Effector memory CD4-positive, alpha-beta T cell (primary cell): ENCODE measurements at places on chromosomes 3 and 15.

DNA sequence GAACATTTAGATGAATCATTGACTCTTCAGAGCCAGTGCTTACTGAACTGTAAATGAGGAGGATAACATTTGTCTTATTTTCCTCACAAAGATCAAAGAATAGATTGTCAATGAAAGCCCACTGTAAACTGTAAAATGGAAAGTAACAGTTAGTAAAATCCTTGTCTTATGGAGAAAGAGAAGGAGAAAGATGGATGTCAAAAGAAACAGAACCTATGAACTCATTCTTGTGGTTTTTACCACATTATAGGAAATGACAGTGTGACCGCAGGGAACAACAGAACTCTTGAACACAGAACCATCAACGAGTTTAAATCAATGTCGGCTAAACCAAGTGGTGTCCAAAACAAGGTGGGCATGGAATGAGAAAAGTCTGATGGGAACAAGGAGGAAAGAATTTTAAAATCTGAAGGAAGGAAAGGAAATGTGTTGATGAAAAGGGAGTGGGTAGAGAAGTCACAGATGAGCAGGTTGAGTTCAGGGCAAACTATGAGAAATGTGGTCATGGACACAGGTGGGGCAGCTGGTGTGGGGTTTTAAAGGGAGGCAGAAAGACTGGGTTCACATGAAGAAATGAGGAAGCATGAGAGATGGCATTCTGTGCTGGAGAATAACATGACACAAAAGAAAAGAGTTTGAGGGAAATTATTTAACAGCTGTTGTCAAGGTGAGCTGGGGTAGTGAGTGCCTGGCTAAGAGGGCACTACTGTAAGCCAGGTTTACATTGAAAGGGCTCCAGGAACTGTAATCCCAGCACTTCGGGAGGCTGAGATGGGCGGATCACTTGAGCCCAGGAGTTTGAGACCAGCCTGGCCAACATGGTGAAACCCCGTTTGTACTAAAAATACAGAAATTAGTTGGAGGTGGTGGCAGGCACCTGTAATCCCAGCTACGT is 42.4 kb upstream of the ETV5 start:
- H3K36me3 ChIP-seq = no peaks in the 10 kb centered on the region
- no peak overlapping the region for H3K27ac ChIP-seq
- H3K4me1 ChIP-seq = no peaks in the 10 kb centered on the region
- no peak overlapping the region for H3K4me3 ChIP-seq

DNA sequence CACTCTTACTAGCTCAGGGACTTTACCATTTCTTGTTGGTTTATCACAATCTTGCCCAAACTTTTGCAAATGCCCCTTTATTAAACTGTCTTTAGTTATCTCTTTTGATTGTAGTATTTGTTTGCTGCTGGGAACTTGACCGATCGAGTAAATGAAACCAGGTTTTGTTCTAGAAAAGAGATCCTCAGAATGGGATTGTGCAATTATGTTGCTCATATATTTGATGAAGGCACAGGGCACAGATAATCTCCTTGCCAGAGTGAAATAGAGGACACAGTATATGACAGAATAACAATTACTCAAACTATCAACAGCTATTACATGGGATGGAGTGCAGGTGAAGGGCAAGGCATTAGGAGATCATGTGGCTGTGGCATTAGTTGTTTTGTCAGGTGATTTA is 216.6 kb upstream of the RASGRP1 start:
- H3K4me1 ChIP-seq = no peaks in the 10 kb centered on the region
- H3K27me3 ChIP-seq = no peaks in the 10 kb centered on the region
- no peak overlapping the region for H3K4me3 ChIP-seq
- H3K27ac ChIP-seq = no peak overlapping the region
- H3K36me3 ChIP-seq = no peaks in the 10 kb centered on the region

- no peaks in the 10 kb centered on the region for H3K4me1 ChIP-seq
- DNase-seq = no peak
- H3K27ac ChIP-seq = no peak overlapping the region
Measured at GRCh38 chr15:48592933-48593332, 52.6 kb downstream of the FBN1 start.

DNA sequence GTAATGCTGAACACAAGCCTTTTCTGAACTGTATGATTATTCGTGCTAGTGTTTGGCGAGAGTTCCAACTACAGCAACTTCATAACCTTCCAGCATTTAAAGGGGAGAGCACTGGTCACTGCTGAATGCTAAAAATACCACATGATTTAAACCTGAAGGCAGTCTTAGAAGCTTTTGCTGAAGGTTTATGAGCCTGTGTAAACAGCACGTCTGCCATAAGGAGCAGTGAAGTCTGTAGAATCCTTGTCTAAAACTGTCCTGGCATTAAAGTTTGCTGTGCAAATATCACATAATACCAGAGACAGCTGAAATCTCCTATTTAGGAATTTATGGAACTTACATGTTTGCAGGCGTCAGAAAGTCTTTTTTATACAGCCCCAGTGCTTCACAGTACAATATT is 5.9 kb downstream of the SATB1 start:
- DNase-seq = no peak
- H3K36me3 ChIP-seq = peaks cover 29% of the 10 kb centered on the region
- no peak overlapping the region for H3K27ac ChIP-seq
- peaks cover 10% of the 10 kb centered on the region for H3K4me1 ChIP-seq

DNA sequence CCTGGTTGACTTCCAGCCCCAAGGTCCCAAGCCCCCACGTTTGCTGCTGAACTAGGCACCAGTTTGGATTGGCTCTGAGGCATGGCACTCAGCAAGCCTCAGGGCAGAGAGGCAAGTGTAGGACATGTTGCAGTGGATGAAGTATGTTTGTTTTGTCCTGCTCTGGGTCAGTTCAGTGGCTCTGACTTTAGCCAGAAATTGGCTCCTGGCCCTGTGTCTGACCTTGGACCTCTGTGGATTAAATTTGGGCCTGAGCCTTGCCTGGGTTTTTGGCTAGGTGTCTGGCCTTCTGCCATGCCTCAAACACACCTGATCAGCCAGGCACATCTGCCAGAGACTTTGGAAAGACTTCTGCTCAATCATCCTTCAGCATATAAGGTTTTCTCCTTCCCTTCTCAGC is 3.6 kb upstream of the MRAS start:
- H3K4me1 ChIP-seq = peaks cover 3% of the 10 kb centered on the region
- H3K4me3 ChIP-seq = no peak overlapping the region
- no peak overlapping the region for H3K27ac ChIP-seq
- H3K27me3 ChIP-seq = peaks cover 10% of the 10 kb centered on the region
- H3K36me3 ChIP-seq = no peaks in the 10 kb centered on the region

GRCh38 chr15:101198800-101199199 is 53.0 kb downstream of the CHSY1 start:
- H3K27me3 ChIP-seq = no peaks in the 10 kb centered on the region
- no peak overlapping the region for H3K4me3 ChIP-seq
- H3K36me3 ChIP-seq = no peaks in the 10 kb centered on the region

- no peak for DNase-seq
- no peaks in the 10 kb centered on the region for H3K27me3 ChIP-seq
- H3K36me3 ChIP-seq = no peaks in the 10 kb centered on the region
- H3K4me3 ChIP-seq = no peak overlapping the region
- H3K4me1 ChIP-seq = no peaks in the 10 kb centered on the region
- no peak overlapping the region for H3K27ac ChIP-seq
Measured at GRCh38 chr15:100061944-100062343, 279.8 kb downstream of the ADAMTS17 start.

- no peak overlapping the region for H3K27ac ChIP-seq
- no peaks in the 10 kb centered on the region for H3K36me3 ChIP-seq
- no peaks in the 10 kb centered on the region for H3K4me1 ChIP-seq
- no peak for DNase-seq
Measured at GRCh38 chr15:35956056-35956455, 410.1 kb upstream of the DPH6 start.

GRCh38 chr15:79989682-79990081 is 18.7 kb upstream of the BCL2A1 start:
- no peak overlapping the region for H3K4me3 ChIP-seq
- no peak for DNase-seq
- H3K27ac ChIP-seq = no peak overlapping the region
- no peaks in the 10 kb centered on the region for H3K36me3 ChIP-seq
- no peaks in the 10 kb centered on the region for H3K4me1 ChIP-seq
- H3K27me3 ChIP-seq = no peaks in the 10 kb centered on the region

DNA sequence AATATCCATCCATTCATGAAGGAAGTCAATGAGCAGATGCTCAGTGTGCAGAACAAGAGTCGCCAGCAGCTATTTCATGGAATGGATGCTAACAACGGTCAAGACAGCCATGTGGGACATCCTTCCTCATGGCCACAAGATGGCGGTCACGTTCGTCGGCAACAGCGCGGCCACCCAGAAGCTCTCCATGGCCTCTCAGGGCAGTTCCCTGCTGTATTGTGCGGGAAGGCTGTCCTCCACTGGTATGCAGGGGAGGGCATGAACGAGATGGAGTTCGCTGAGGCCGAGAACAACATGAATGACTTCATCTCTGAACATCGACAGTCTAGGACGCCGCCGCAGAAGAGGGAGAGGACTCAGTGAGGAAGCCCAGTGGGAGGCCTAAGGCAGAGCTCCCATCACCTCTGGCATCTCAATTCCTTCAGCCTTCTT is 208.3 kb downstream of the TJP1 start:
- no peaks in the 10 kb centered on the region for H3K36me3 ChIP-seq
- H3K27ac ChIP-seq = no peak overlapping the region
- DNase-seq = no peak
- H3K4me1 ChIP-seq = no peaks in the 10 kb centered on the region

GRCh38 chr15:50219820-50220219 is 37.8 kb downstream of the SLC27A2 start:
- H3K36me3 ChIP-seq = no peaks in the 10 kb centered on the region
- no peak for DNase-seq
- H3K4me3 ChIP-seq = no peak overlapping the region
- no peaks in the 10 kb centered on the region for H3K4me1 ChIP-seq
- no peak overlapping the region for H3K27ac ChIP-seq

DNA sequence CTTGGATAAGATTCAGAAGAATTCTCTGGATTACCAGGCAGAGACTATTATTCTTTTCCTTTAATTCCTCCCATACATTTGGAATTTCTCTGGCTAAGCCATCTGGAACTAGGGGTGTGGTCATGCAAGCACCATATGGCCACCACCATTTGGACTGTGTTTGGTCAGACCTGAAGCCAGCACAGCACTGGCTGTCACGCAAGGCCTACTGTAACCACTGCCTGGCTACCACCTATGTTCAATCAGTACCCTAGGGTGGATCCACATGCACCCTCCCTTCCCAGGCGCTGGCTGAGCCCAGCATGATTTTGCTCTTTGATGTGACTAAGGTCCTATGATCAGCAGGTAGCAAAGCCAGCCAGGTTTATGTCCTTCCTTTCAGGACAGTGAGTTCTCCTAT is 287.8 kb upstream of the GOLIM4 start:
- no peaks in the 10 kb centered on the region for H3K4me1 ChIP-seq
- H3K36me3 ChIP-seq = no peaks in the 10 kb centered on the region
- no peak overlapping the region for H3K27ac ChIP-seq
- H3K27me3 ChIP-seq = no peaks in the 10 kb centered on the region
- no peak overlapping the region for H3K4me3 ChIP-seq
- no peak for DNase-seq

DNA sequence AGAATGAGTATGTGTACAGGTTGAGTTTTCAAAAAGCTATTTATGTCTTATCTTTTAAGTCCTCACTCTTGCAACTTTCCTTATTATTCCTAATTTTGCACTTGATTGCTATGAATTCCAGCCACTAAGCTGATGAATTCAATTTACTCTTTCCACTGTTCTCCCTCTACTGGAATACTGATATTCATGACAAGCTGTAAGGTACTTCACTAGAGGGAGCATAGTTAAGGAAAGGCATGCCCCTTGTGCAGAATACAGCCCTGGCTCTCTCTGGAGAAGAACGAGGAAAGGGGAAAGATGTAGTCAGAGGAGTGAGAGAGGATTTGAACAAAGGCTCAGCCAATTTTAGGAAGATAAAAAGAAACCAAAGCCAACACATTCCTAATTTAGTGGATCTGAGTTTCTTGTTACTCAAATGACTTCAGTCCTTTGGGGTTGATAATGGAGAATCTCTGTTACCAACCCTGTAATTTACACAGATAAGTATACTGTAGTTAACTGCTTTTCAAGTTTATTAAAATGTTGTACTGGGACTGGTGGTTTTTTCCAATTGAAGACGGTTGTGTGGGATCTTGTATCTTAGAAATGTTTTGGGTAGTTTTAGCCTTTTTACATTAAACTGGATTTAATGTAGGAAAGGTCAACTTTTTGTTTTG is 4.0 kb downstream of the SCAANT1 start:
- H3K27ac ChIP-seq = no peak overlapping the region
- H3K27me3 ChIP-seq = no peaks in the 10 kb centered on the region
- H3K4me1 ChIP-seq = peaks cover 7% of the 10 kb centered on the region
- H3K4me3 ChIP-seq = no peak overlapping the region
- no peak for DNase-seq

GRCh38 chr3:132593947-132594323 is 3.1 kb upstream of the ACKR4 start:
- H3K4me1 ChIP-seq = no peaks in the 10 kb centered on the region
- no peaks in the 10 kb centered on the region for H3K27me3 ChIP-seq
- DNase-seq = no peak
- H3K36me3 ChIP-seq = peaks cover 4% of the 10 kb centered on the region

DNA sequence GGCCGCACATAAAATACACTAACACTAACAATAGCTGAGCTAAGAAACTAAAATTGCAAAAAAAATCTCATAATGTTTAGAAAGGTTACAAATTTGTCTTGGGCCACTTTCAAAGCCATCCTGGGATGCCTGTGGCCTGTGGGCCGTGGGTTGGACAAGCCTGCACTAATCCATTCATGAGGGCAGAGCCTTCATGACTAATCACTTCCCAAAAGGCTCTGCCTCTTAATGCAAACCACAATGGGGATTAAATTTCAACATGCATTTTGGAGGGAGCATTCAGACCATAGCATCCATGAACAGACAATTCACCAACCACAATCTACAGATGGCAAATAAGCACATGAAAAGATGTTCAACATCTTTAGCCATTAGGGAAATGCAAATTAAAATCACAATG is 128.2 kb downstream of the SUCLG2 start:
- no peaks in the 10 kb centered on the region for H3K4me1 ChIP-seq
- H3K27me3 ChIP-seq = no peaks in the 10 kb centered on the region
- no peak overlapping the region for H3K27ac ChIP-seq
- DNase-seq = no peak
- no peak overlapping the region for H3K4me3 ChIP-seq

DNA sequence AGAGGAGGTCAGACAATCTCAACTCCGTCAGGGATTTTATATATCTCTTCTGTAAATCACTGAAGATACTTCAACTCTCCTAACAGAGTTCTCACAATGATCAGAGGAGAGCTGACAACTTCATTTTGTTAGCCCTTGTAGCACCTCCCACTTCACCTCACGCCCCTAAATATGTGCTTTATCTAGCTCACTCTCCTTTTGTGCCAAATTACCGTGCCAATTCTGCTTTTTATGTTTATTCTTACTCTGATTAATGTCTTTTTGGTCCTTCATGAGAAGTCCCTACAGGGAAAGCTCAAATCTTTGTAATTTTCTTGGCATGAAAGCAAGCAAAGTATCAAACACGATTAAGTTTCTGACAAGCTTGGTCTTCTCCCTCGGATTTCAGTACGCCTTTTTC is 636.1 kb upstream of the NAALADL2 start:
- H3K27ac ChIP-seq = no peak overlapping the region
- no peaks in the 10 kb centered on the region for H3K27me3 ChIP-seq
- no peaks in the 10 kb centered on the region for H3K36me3 ChIP-seq
- DNase-seq = no peak
- H3K4me3 ChIP-seq = no peak overlapping the region
